Stimulated activated CD4-positive, alpha-beta T cell treated with anti-CD3 and anti-CD28 coated beads, Interleukin-12 subunit alpha, Interleukin-12 subunit beta, amount 100 ng/mL, for 24 hours (primary cell): ENCODE measurements at places on chromosomes 11 and 22.

GRCh38 chr11:11708256-11708655 lies 86.5 kb upstream of the GALNT18 start:
- DNase-seq, result no peak

GRCh38 chr11:91932151-91932821 lies 292.3 kb upstream of the FAT3 start:
- no peak for DNase-seq

DNA sequence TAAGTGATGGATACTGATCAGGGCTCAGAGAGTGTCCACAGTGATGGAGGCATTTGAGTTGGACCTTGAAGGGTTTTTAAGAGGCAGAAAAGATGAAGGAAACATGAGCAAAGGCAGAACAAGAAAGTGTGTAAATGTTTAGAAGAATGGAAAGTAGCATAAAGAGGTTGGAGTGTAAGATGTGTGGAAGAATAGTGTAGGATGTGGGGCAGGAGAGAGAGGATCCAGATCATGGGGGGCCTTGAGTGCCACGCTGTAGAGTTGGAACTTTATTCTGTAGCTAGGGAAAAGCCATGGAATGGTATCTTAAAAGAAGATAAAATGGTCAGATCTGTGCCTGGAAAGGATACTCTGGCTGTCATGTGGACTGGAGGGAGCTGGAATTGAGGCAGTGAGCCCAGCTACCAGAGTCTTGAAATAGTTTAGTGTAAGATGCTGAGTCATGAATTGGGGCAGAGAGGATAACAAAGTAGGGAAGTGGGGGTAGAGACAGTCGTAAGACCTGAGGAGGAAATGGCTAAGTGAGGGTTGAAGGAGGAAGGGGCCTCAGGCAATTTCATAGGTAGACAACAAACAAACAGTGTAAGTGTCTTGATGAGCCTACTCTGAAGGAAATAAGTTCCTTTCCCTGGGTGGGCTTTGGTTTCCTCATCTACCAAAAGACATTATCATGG lies 6.7 kb downstream of the KCNE3 start:
- DNase-seq, result no peak

DNA sequence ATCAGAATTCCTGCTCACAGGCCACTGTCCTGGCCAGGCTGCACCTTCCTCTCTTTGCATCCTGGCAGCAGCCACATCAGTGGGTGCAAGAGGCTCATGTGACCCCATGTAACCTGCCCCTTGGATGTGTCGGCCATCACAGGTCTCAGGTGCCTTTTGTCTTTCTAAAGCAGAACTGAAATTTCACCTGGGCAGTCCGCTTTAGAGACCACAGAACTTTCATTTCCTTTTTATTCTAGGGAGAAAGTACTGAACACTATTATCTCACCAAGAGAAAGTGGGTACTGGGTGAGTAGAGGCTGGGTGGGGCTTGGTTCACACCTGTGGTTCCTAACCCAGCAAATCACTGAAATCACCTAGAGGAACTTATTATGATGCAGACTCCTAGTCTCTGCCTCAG lies 51.7 kb upstream of the NUP160 start:
- no peak for DNase-seq
